ENCODE measurements at places on chromosomes 7 and 10.

DNA sequence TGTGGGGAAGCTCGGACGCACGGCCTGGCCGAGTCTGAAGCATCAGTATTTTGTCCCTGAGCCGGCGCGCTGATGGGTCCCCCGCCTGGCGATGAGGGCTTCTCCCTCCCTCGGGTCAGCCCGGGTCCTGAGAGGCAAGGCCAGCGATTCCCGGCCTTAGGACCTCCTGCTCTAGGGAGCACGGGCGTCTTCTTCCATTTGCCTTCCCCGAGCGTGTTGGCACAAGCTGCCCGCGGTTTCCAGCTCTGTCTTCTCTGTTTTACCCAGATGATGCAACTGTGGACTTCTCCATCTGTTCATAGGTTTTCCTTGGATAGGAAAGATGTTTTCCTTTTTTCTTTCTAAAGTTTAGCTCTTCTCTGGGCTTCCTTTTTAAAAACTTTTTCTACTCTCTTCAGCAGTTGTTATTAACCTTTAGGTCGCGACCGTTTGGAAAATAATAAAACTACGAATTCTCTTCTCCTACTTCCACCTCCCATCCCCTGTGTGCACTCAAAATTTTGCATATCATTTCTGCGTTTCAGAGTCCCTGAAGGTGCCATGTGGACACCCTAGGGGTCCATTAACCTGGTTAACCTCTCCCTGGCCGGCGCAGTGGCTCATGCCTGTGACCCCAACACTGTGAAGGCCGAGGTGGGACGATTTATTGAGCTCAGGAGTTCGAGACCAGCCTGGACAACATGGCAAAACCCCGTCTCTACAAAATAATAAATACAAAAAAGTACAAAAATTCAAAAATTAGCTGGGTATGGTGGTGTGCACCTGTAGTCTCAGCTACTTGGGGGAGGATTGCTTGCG, 1.4 kb upstream of the SLC25A28 start:
- peak; percentile 91 for DNase-seq

GRCh38 chr10:88455831-88456230, 127.3 kb downstream of the RNLS start:
- no peak for DNase-seq

GRCh38 chr7:71403202-71403946, 271.4 kb downstream of the GALNT17 start:
- DNase-seq, result no peak

DNA sequence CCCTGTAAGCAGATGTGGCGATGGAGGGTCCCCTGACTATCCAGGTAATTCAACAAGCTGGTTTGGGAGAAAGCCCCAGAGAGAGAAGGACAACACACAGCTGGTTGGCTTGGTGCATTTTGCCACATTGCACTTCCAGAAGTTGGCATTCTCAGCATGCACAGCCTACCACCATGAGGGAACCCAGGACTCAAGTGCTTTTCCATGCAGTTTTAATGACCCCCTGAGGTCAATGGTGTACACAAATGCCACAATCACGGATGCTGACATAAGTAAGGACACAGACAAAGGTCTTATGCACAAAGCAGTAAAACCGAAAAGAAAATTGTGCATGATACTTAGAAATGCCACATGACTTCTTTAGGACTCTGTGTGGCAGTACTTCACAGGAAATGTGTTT, 645.1 kb downstream of the KCNMA1 start:
- no peak for DNase-seq

GRCh38 chr10:61354401-61354975, 98.7 kb downstream of the TMEM26 start:
- DNase-seq, result no peak

- DNase-seq, result no peak
These were observed 65.2 kb downstream of the CREB3L2 start for GRCh38 chr7:137936509-137937201.

DNA sequence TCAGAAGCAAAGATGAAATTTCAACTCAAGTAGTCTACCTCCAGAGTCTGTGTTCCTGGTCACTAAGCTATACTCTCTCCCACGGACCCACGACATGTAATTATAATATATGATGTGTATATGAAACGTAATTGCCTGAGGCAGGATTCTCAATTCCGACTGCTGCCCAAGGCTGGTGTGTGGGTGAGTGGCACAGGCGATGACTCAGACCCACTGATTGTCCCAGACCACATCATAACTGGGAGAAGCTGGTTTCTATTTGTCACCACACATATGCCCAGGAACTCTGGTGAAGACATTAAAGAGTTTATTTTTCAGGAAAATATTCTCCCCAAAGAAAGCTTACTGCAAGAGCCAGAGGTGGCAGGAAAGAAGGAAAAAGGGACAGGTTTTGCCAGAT, 219.3 kb downstream of the JAZF1 start:
- DNase-seq, result peak; percentile 44

DNA sequence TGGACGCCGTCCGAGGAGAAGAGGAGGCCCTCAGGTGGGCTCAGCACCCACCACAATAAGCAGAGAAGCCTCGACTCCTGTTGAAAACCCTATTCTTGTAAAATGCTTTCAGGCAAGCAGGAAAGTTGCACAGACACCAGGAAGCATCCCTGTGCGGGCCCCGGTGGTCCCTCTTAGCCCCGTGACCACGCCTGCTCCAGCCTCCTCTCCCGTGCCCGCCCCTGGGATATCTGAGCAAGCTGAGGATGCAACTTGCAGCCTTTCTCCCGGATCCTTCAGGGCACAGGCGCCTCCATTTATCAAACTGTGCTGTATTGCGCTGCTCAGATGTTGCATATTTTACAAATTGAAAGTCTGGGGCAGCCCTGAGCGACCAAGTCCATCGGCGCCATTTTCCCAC, 72.7 kb downstream of the CFAP46 start:
- DNase-seq, result no peak

- no peak for DNase-seq
These were observed 95.0 kb upstream of the DDC start for GRCh38 chr7:50660040-50660829.

DNA sequence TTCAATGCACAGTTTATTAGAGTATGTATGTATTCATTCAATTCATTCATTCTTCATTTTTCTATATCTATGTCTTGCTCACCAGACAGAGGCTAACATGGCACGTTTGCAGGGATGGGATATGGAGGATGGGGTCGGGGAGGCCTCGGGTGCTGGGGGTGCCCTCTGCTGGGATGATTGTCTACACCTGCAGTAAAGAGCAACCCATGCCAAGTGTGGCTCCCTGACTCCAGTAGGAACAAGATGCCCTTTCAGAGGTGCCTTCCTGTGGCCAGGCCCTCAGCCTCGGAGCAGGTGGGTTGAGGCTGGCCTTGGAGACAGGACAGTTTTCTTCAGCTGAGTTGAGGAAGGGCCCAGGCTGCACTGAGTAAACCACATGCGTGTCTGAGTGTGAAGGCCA, 157.2 kb downstream of the SH2D4B start:
- no peak for DNase-seq

DNA sequence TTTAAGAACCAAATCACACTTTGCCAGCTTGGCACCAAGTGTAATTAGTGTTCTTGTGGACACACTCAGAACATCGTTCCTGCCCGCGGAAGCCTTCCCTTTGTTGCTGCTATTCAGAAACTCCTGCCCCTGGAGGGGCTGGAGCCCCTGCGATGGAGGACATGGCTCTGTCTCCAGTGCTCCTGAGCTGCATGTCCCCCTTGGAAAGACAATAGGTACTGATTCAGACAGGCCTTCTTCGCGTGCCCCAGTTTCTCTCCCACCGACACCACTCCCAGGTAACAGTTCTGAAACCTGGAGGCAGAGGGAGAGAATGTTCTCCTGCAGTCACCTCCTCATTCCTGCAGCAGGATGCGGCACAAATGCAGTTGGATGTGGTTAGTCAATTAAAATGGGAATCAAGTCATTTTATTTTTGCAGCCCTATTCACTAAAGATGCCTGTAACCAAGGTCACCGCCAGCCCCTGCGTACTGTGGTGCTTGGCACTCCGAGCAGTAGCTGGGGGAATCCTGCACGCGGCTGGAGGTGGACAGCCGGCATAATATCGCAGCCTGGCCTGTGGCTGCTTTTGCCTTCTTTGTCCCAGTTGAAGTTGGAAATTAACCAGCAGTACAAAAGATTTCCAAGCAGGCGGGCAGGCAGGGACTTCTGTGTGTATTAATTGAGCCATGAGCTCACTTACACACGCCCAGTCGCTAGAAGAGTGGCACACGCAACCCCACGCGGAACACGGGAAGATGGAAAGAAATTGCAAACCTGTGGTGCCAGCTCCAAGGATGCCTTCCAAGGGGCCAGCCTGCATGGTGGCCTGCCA, 205.7 kb downstream of the EBF3 start:
- no peak for DNase-seq

DNA sequence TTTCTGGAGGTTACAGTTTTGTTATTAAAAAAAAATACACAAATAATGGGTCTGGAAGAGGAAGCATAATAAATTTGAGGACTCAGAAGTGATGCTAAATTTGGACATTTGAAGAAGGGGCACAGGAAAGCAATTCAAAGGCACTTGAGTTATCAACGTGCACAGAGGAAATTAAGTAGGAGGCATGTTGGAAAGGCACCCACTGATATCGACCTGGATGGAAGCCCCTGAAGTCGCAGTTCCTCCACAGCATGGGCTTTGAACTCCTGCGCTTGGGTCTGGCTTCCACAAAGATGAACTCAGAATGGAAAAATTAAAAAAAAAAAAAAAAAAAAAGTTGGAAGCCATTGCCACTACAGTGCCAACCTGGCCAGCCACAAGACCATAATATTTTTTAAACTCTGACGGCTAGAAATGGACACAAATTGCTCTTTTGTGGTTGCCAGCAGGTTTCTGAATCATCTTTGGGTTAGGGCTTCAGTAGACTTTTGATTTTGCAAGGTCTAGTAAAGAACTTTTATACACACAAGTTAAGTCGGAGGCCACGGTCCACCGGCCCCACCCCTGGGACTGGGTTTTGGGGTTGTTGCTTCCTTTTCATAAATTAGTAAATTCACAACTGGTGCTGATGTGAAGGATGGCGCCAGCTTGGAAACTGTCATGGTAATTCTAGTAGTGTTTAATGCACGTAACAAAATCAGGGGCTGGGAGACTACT, 21.6 kb downstream of the JCAD start:
- DNase-seq, result no peak

DNA sequence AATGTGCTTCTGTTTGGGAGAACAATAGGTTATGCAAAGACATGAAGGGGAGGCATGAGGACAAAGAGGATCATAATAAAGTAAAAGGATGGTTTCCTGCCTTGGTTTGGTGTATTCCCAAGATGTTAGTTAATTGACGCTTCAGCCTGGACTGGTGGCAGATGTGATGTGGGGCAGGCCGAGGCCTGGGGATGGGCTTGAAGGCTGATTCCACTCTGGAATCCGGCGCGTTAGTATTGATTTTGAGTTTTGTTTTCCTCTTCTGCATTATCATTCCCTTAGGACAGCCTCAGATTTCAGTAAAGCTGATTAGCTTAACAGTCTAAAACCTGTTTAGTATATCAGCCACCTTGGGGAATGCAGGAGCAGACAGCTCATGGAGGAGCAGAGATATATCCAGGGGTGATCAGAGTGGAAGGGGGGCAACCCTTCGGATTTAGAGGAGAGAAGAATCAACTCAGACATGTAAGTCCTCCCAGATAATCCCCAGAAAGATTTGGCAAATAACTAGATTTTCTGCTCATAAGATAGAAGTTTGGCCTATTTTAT, 159.8 kb upstream of the MTPN start:
- no peak for DNase-seq

DNA sequence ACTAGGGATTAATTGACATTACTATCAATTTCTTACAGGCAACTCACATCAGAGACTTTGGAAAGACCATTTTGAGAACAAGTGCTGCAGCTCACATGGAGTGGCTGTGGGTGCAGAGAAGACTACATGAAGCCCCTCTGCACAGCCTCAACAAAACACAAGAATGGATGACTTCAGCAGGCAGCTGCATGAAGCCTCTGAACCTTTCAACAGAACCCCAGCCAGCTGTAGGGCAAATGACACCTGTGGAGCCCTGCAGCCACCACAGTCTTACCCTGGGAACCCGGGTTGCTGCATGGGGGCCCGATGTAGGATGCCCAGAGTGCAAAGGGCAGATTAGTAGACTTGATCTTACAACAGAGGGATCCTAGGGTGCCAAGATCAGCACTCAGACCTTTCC, 62.0 kb upstream of the CAMK2B start:
- DNase-seq, result no peak

- DNase-seq, result no peak
These were observed 25.6 kb upstream of the ERCC6 start for GRCh38 chr10:49564461-49565009.

- DNase-seq, result no peak
These were observed 424.6 kb upstream of the SORCS1 start for GRCh38 chr10:107589081-107589480.

GRCh38 chr7:30212701-30213111, 71.7 kb upstream of the ZNRF2 start:
- DNase-seq, result no peak

DNA sequence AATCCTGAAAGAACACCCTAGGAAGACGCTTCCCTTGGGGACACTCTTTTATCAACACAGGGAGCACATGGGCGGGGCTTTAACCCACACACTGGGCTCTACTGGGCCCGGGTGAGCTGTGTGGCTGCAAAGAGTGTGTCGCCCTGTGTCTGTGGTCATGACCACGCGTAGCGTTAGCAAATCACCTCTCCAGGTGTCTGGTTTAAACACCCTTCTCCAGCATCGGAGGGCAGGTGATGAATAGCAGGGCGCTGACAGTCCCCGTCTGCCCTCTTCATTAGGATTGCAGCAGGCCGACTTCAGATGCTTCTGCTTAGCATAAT, 127.7 kb downstream of the ADARB2 start:
- DNase-seq, result no peak

DNA sequence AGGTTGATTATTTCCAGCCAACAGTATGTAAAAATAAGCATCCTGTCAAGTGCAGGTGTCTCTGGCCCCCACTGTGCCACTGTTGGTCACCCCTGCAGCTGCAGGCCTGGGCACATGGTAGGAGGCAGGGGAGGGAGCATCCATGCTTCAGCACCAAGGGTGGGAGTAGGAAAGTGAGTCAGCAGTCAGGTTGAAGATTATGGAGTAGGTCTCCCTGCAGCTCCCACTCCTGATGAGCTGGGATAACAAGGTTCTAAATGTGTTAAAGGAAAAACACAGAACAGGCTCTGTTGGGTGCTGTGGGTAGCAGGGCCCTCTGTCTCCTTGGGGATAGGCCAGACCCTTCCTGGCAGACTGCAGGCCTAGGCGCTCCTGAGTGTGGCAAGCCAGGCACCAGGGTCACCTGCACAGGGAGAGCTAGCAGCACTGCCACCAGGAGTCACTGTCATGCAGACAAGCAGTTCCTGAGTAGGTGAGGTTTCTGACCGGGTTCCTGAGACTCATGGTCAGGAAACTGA, 59.3 kb downstream of the NUDCD3 start:
- peak; percentile 69 for DNase-seq

DNA sequence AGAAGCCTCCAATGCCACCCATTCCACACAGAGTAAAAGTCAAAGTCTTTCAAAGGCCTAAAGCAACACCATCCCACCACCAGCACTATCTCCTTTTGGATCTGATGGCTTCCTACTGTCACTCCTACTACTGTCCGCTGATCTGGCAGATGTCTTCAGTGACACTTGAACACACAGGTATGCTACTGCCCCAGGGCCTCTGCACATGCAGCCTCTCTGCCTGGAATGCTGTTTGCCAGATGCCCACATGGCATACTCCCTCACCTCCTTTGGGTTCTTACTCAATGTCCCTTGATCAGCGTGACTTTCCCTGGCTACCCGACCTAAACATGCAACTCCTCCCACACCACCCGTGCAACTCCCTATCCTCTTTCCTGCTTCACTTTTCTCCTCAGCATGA, 512.4 kb downstream of the KCNMA1 start:
- no peak for DNase-seq

Measured in DMS53 (cell line).